ENCODE measurements at places on chromosomes 2 and 18. TPM values are rescaled to one million over a fixed set of nuclear protein-coding genes. Genes with fewer than 3 reads are reported as not detected.
A peak's percentile ranks its signal among the peaks of the same experiment; 100 is the strongest.

- H3K4me3 ChIP-seq: no peak overlapping the region
- H3K27ac ChIP-seq: no peak overlapping the region
- H3K4me1 ChIP-seq: peaks cover 4% of the 10 kb centered on the region
- H3K36me3 ChIP-seq: no peaks in the 10 kb centered on the region
- no peaks in the 10 kb centered on the region for H3K27me3 ChIP-seq
These were observed 2.5 kb downstream of the PGAP1 start for GRCh38 chr2:196924051-196924450.

DNA sequence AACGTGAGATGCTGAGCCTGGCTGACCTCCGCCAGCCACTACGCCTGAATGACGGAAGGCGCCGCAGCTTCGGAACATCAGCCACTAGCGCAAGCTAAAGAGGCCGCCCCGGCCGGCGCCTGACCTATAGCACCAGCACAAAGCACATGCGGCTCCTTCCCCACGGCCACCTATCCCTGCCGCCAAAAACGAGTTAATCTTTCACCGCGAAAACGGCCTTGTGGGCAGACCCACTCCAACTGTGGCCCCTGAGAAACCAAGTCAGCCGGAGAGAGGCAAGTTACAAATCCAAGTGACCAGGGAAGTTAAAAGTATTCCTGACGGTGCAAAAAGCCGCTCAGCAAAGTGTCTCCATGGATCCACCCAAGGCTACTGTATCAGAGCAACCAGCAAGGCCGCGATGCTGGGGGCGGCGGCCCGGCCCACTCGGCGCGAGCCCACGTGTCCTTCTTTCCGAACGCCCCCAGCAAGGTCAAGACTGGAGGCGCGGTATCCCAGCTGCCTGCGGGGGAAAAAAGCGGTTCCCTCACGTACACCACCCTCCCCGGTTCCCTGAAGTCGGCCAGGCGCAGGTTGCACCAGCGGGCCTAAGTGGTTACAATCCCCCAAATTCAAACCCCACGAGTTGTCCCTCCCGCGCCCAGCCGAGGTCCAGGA lies 575 bp downstream of the HSPD1 start:
- H3K4me3 ChIP-seq: peak overlapping the region; percentile 94
- DNase-seq: peak; percentile 17
- H3K27me3 ChIP-seq: no peaks in the 10 kb centered on the region
- H3K36me3 ChIP-seq: peaks cover 3% of the 10 kb centered on the region
- H3K27ac ChIP-seq: peak overlapping the region; percentile 90
- H3K4me1 ChIP-seq: peaks cover 17% of the 10 kb centered on the region

- no peaks in the 10 kb centered on the region for H3K4me1 ChIP-seq
- H3K27me3 ChIP-seq: no peaks in the 10 kb centered on the region
- H3K4me3 ChIP-seq: no peak overlapping the region
- H3K27ac ChIP-seq: no peak overlapping the region
- DNase-seq: no peak
These were observed 14.4 kb downstream of the HYCC2 start for GRCh38 chr2:201057087-201057521.

GRCh38 chr18:50806208-50806616 lies 13.6 kb downstream of the MRO start:
- H3K27me3 ChIP-seq: no peaks in the 10 kb centered on the region
- H3K27ac ChIP-seq: no peak overlapping the region
- H3K36me3 ChIP-seq: no peaks in the 10 kb centered on the region
- DNase-seq: no peak

VWA3B gene
- total RNA-seq: not detected

OTOS gene
- not detected for total RNA-seq

NFATC1 gene
- 53.4 TPM for total RNA-seq

Data from naive thymus-derived CD4-positive, alpha-beta T cell (primary cell).